ENCODE measurements at places on chromosomes 3 and 15.
A peak's percentile ranks its signal among the peaks of the same experiment; 100 is the strongest.

- H3K36me3 ChIP-seq = peaks cover 1% of the 10 kb centered on the region
- H3K27ac ChIP-seq = no peak overlapping the region
- no peaks in the 10 kb centered on the region for H3K27me3 ChIP-seq
- peaks cover 3% of the 10 kb centered on the region for H3K4me1 ChIP-seq
These were observed 6.2 kb upstream of the CCNL1 start for GRCh38 chr3:157166115-157166514.

DNA sequence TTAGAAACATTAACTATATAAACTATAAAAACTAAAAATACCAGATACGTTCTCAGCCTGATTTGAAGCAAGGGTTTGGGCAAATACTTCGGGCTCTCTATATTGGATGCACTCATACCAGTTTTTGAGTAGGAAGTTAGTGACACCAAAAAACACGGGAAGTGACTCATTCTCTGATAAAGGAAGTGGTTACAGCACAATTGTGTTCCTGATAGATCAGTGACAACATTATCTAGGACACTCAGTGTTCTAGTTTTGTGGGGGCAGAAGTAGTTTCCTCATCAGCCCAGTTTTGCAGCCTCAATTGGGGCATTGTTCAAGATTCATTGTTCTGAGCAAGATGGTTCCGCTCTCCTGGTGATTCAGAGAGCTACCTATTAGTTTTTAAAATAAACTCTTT is 469.6 kb upstream of the DPPA4 start:
- no peaks in the 10 kb centered on the region for H3K36me3 ChIP-seq
- H3K4me3 ChIP-seq = no peak overlapping the region
- no peaks in the 10 kb centered on the region for H3K27me3 ChIP-seq
- no peak for DNase-seq
- no peak overlapping the region for H3K27ac ChIP-seq
- H3K4me1 ChIP-seq = peaks cover 5% of the 10 kb centered on the region

DNA sequence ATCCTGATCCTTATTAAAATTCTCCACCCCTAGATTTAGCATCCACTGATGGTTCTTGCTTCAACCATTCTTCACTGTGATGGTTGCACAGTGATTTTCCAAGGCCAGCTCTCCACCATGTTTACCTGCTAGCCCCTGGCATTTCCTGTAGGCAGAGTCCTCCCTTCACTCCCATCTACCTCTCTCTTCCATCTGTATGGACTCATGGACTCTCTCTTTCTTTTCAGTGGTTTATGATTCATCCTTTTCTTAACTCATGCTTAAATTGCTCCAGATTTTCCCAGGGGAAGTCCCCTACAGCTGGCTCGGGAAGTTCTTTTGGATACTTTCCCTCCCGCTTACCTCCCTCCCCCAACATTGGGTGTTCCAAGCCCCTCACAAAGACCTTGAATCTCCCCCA is 18.7 kb downstream of the TGM4 start:
- peaks cover 29% of the 10 kb centered on the region for H3K4me1 ChIP-seq
- H3K27me3 ChIP-seq = no peaks in the 10 kb centered on the region
- H3K36me3 ChIP-seq = no peaks in the 10 kb centered on the region
- no peak for DNase-seq
- peak overlapping the region; percentile 82 for H3K27ac ChIP-seq
- H3K4me3 ChIP-seq = no peak overlapping the region

DNA sequence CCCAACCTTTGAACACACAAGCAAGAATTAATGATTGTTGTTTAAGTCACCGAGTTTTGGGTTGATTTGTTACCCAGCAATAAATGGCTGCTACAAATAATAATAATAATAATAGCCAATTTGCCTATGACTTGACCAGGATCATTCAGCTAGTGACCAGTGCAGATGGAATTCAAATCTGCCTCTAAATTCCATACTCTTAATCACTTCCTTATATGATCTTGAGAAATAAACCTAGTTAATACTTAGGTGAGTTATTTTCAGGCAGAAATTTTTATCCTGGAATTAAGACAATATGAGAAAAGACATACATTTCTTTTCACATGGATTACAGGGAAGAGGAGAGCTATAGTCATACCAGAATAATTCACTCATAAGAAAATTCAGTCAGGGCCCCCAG is 116.0 kb upstream of the GALNT15 start:
- no peaks in the 10 kb centered on the region for H3K36me3 ChIP-seq
- DNase-seq = no peak
- no peak overlapping the region for H3K4me3 ChIP-seq
- peaks cover 47% of the 10 kb centered on the region for H3K4me1 ChIP-seq
- peak overlapping the region; percentile 25 for H3K27ac ChIP-seq

GRCh38 chr15:66580643-66581042 is 14.8 kb upstream of the LCTL start:
- H3K4me1 ChIP-seq = peaks cover 9% of the 10 kb centered on the region
- no peak overlapping the region for H3K4me3 ChIP-seq
- peaks cover under 1% of the 10 kb centered on the region for H3K27me3 ChIP-seq

- DNase-seq = no peak
- H3K27ac ChIP-seq = no peak overlapping the region
- peaks cover 16% of the 10 kb centered on the region for H3K4me1 ChIP-seq
- no peaks in the 10 kb centered on the region for H3K27me3 ChIP-seq
- H3K36me3 ChIP-seq = no peaks in the 10 kb centered on the region
- peak overlapping the region; percentile 97 for H3K4me3 ChIP-seq
These were observed 155 bp downstream of the ACVR2B start for GRCh38 chr3:38453913-38454177.

DNA sequence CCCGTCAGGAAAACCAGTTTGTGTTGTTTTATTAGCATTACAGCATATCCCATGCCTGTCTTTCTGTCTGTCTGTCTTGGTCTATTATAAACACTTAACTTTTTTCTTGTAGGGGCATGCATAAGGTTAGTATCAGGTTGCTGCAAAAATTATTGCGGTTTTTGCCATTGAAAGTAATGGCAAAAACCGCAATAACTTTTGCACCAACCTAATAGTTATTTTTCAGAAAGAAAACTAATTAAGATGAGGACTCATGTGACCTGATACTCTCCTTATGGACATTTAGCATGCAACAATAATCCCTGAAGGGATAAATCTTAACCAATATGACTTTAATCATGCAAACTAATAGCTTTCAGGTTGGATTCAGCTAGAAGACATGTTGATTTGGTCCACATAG is 326.7 kb upstream of the SUCLG2 start:
- H3K36me3 ChIP-seq = no peaks in the 10 kb centered on the region
- H3K4me3 ChIP-seq = no peak overlapping the region
- H3K27me3 ChIP-seq = peaks cover 6% of the 10 kb centered on the region

GRCh38 chr3:179071323-179072099 is at the start of gene ZMAT3:
ZMAT3 (minus strand) TSS chr3:179071809; CDS start chr3:179067752, 4,057 bp downstream.
- peaks cover 10% of the 10 kb centered on the region for H3K36me3 ChIP-seq
- no peaks in the 10 kb centered on the region for H3K27me3 ChIP-seq
- H3K27ac ChIP-seq = peak within 1 kb of the TSS; percentile 98

GRCh38 chr3:141148770-141149169 is 82.9 kb upstream of the PXYLP1 start:
- H3K27ac ChIP-seq = no peak overlapping the region
- H3K27me3 ChIP-seq = no peaks in the 10 kb centered on the region
- H3K36me3 ChIP-seq = no peaks in the 10 kb centered on the region
- DNase-seq = no peak
- H3K4me1 ChIP-seq = no peaks in the 10 kb centered on the region
- no peak overlapping the region for H3K4me3 ChIP-seq

DNA sequence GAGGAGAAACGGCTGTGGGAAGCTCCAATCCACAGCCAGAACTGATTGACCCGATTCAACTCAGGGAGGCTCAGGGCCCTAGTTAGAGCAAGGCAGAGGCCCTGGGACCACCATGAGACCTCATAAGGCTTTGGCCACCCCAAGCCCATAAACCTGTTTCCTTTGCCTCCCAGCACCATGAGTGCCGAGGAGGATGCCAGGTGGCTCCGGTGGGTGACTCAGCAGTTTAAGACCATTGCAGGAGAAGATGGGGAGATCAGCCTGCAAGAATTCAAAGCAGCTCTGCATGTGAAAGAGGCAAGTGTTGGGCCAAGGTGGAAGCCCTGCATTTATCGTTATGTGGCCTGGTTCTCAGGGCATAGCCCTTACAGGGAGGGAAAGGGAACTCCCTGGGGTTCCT is 11.9 kb downstream of the NOX5 start:
- DNase-seq = no peak
- H3K27ac ChIP-seq = no peak overlapping the region
- H3K4me3 ChIP-seq = no peak overlapping the region
- no peaks in the 10 kb centered on the region for H3K36me3 ChIP-seq

DNA sequence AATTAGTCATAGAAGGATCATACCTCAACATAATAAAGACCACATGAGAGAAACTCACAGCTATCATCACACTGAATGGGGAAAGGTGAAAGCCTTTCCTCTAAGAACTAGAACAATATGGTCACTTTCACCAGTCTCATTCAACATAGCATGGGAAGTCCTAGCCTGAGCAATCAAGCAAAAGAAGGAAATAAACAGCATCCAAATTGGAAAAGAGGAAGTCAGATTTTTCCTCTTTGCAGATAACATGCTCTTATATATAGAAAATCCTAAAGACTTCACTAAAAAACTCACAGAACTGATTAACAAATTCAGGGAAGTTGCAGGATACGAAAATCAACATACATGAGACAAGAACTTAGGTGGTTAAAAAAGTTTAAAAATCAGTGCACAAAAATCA is 24.7 kb downstream of the MAP3K13 start:
- no peaks in the 10 kb centered on the region for H3K27me3 ChIP-seq
- DNase-seq = no peak
- no peak overlapping the region for H3K27ac ChIP-seq

DNA sequence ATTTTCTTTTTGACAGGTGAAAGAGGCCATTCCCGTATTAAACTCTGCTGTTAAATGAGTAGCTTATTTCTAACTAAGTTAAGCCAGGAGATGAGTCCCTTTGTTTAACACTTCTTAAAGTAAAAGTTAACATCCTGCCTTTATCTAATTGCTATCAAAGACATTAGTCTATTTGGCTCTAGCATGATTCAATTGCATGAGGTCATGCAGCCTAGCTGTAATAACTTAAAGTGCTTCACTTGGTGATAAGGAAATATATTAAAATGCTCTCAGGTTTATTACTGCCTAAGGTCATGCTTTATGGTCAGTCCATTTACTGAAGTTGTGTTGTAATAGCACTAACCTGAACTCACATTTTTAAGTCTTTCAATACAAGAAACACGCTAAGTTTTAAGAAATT is 82.3 kb upstream of the MLF1 start:
- H3K27ac ChIP-seq = no peak overlapping the region
- H3K36me3 ChIP-seq = no peaks in the 10 kb centered on the region
- H3K4me1 ChIP-seq = peaks cover 5% of the 10 kb centered on the region
- no peaks in the 10 kb centered on the region for H3K27me3 ChIP-seq
- no peak overlapping the region for H3K4me3 ChIP-seq

DNA sequence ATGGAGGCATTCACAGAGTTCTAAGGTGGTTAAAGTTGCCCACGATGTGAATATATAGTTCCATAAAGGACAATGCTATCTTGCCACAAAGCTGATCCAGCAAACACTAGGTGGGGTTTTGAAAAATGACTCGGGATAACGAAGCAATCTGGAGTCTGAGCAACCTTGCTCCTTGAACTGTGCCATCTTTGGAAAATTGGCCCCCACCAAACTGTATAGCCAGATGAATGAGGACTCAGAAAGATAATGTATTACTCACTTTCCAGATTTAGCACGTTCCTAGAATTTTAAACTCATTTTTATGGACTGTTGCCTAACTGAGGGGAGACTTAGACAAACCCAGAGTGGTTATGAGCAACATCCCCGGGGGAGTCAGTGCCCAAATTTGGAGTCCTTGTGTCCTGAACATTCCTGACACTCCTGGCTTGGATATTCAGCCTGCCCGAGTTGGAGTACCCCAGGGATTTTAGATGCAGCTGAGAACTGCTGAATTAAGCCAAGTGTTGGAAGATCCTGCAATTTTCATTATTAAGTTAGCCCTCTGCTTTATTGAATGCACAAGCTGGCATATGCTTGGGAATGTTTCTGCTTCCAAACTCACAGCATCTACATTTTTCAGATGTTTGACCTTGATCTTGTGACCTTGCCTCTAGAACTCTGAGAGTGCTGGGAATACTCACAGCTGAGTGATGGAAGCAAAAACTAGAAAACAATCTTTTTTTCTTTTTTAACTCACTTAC is 8.8 kb upstream of the MAGI1 start:
- no peaks in the 10 kb centered on the region for H3K27me3 ChIP-seq
- no peaks in the 10 kb centered on the region for H3K36me3 ChIP-seq
- peak overlapping the region; percentile 86 for H3K27ac ChIP-seq
- peaks cover 29% of the 10 kb centered on the region for H3K4me1 ChIP-seq
- no peak for DNase-seq

DNA sequence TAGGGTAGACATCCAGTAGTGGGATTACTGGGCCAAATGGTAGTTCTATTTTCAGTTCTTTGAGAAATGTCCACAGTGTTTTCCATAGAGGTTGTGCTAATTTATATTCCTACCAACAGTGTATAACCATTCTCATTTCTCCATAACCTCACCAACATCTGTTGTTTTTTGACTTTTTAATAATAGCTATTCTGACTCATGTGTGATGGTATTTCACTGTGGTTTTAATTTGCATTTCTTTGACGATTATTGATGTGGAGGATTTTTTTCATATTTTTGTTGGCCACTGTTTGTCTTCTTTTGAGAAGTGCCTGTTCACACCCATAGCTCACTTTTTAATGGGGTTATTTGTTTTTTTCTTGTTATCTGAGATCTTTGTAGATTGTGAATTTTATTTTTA is 125.2 kb downstream of the CFAP20DC start:
- H3K4me1 ChIP-seq = peaks cover 7% of the 10 kb centered on the region
- H3K27me3 ChIP-seq = no peaks in the 10 kb centered on the region
- H3K27ac ChIP-seq = no peak overlapping the region
- DNase-seq = no peak
- no peak overlapping the region for H3K4me3 ChIP-seq
- peaks cover 2% of the 10 kb centered on the region for H3K36me3 ChIP-seq

DNA sequence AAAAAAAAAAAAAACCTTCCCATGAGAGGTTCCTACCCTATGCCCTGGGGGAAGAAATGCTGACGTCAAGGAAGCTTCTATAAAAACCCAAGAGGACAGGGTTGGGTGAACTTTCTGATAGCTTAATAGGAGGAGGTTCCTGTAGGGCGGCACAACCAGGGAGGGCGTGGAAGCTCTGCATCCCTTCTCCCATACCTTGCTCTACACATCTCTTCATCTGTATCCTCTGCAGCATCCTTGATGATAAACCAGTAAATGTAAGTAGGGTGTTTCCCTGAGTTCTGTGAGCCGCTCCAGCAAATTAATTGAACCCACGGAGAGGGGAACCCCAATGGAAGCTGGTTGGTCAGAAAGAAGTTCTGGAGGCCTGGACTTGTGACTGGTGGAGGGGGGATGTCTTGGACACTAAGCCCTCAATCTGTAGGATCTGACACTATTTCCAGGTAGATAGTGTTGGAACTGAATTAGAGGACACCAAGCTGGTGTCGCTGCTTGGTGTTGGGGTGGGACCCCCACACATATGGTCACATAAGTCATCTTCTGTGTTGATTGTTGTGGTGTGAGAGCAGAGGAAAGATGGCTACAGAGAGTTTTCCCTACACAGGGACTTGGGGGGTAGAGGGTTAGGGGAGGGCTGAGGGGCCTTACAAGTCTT is 91.5 kb downstream of the ST6GAL1 start:
- no peak for DNase-seq
- no peak overlapping the region for H3K27ac ChIP-seq
- no peak overlapping the region for H3K4me3 ChIP-seq
- H3K27me3 ChIP-seq = no peaks in the 10 kb centered on the region
- H3K4me1 ChIP-seq = peaks cover 19% of the 10 kb centered on the region

All from chondrocyte (in vitro differentiated cells).